ENCODE measurements at places on chromosomes 7 and 10.

DNA sequence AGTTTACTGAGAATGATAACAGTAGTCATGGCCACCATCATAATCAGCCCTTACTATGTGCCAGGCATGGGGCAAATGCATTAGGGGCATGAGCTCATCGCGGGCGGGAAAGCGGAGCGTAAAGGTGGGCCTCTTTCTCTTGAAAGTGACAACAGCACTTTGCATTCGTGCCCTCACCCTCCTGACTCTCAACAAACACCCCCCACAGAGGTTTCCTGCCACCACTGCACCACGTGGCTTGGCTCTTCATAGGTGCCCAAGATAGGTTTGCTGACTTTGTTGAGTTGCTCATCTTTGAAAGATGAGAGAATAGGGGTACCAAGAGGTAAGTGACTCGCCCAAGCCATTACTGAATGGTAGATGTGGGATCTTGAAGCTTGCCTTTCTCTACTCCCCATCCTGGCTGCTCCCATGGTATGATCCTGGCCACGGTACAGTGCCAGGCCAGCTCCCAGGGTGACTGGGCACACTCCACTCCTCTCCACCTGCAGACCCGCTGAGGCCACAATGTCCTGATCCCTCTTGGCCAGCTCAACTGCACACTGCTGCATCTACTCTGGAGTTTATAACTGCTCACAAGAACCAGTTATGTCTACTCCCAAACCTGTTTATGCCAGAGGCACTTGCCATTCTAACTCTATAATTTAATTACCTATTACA is 26.0 kb downstream of the SLIT1 start:
- DNase-seq: no peak

- DNase-seq: no peak
Measured at GRCh38 chr7:159136442-159136841, 8.2 kb downstream of the VIPR2 start.

- DNase-seq: no peak
Measured at GRCh38 chr10:99339077-99339476, 9.9 kb downstream of the CNNM1 start.

GRCh38 chr10:50375051-50375452 is 123.7 kb upstream of the ASAH2 start:
- no peak for DNase-seq

GRCh38 chr10:112605063-112605462 is 158.0 kb downstream of the VTI1A start:
- DNase-seq: no peak

- no peak for DNase-seq
Measured at GRCh38 chr7:147060070-147060469, 943.5 kb downstream of the CNTNAP2 start.

DNA sequence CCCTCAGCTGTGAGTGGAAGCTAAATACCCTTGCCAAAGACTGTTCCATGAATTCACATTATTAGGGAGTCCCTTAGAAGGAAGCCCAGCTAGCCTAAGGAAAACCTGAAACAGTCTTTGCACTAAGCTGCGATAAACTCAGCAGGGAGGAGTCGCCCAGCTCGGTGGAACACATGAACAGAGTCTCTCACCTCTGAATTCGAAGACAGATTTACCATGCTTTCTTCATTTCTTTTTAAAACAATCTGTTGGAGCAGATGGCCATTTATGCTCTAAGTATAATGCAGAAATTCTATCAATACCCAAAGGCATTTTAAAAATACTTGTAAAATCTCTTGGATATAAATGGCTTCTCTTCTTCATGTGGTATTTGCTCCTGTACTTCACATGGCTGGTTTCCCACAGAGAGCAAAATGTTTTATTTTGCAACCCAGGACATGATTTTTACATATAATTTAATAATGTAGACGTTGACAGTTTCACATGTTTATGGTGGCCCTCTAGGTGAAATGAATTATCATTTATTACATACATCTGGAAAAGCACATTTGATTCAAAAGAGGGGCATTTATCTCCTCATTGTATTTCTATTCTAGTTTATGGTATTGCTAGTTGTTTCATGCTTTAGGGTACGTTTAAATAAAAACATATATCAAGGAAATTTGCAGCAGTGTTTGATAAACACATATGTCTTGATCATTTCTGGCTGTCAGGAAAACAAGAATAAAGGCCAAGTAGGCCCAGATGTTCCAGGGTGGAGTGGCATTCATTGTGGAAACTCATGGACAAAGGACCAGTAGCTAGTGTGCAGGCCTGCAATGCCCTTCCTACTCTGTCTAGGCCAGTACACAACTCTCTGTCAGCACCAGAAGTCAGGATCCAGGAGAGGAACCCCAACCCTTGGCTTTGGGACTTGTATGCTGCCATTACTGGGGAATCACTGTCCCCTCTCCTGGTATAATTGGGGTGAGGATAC is 52.2 kb downstream of the LRGUK start:
- no peak for DNase-seq

DNA sequence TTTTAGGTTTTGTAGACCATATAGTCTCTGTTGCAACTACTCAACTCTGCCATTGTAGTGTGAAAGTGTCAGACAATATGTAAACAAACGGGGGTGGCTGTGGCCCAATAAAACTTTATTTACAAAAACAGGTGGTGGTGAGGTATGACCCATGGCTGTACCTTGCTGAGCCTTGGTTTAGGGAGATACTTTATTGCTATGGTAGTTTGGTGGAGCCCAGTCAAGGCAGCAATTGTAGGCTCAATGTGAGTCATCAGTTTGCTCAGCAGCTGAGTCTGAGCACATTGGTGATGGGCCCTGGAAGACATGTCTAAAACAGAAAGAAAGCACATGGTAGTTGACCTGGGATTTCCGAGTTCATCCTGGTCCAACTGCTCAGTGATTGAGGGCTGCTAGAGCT is 242.5 kb downstream of the REEP3 start:
- no peak for DNase-seq

GRCh38 chr7:47488969-47489342 is 93.0 kb downstream of the TNS3 start:
- no peak for DNase-seq

DNA sequence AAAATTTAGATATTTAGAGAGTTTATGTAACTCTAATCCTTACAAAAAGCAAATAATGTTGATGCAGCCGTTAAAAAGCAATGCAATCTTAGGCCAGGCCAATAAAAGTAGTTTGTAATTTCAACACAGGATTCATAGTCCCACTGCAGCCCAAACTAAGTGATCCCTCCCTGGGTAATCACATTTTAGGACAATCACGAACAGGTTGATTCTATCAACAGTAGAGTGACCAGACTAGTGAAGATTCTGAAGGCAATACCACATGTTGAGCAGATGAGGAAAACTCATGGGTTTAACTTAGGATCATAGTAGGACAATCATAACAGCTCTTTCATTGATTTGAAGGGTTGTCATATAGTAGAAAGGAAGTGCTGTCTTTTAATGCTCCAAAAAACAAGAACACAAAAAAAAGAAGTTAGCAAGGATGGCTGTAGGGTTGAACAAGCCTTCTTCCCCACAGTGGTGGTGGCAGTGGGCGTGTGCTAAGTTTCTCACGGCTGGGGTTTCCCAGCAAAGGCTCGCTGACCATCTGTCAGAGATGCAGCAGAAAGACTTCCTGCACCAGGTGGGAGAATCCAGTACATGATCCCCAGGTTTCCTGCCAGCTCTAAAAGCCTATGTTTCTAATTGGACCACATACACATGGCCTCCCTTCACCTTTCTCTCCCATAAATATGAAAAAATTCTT is 212.2 kb downstream of the CHRM2 start:
- DNase-seq: no peak

- DNase-seq: no peak
Measured at GRCh38 chr10:121708728-121709674, 110.8 kb upstream of the FGFR2 start.

DNA sequence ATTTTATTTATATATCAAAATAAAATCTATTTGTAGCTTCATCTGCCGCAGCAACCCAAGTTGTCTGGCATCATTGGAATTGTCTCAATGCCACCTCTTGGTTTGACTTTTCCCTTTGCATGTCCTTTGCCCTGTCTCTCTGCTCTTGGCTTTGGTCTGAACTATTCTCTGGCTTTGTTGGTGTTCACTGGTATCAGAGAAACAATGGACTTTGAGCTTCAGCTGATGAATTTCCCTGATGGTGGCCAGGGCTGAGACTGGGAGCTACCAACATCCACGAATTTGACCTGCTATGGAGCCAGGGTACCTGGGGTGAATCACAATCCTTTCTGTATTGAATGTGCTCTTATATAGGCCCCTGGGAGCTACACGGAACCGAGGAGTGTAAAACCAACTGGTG is 311.7 kb upstream of the KIAA1217 start:
- no peak for DNase-seq

GRCh38 chr7:158400601-158401225 is 186.9 kb downstream of the PTPRN2 start:
- DNase-seq: no peak

- DNase-seq: no peak
Measured at GRCh38 chr7:31890198-31890597, 180.0 kb downstream of the PDE1C start.

GRCh38 chr10:24272374-24272773 is 63.4 kb downstream of the KIAA1217 start:
- no peak for DNase-seq

- DNase-seq: peak; percentile 84
Measured at GRCh38 chr10:101060036-101060950, 1.5 kb upstream of the KAZALD1 start.

- no peak for DNase-seq
Measured at GRCh38 chr10:59517341-59517899, 155.1 kb upstream of the FAM13C start.

DNA sequence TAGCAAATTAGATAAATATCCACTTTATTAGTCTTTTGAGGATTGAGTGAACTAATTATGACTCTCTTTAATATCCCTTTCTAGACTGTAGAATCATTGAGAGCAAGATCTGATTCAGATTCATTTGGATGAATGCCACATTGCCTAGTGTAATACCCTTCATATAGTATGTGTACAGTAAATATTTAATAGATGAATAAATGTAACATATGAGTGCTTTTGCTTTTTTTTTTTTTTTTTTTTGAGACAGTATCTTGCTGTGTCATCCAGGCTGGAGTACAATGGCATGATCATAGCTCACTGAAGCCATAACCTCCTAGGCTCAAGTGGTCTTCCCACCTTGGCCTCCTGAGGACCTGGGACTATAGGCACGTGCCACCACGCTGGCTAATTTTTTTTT is 14.8 kb downstream of the SAMD8 start:
- no peak for DNase-seq

GRCh38 chr7:154872811-154873499 is 130.0 kb downstream of the PAXIP1 start:
- DNase-seq: no peak

GRCh38 chr10:29328983-29329382 is 40.1 kb downstream of the LYZL1 start:
- DNase-seq: no peak

GRCh38 chr10:29083096-29083495 is 205.8 kb upstream of the LYZL1 start:
- no peak for DNase-seq

DNA sequence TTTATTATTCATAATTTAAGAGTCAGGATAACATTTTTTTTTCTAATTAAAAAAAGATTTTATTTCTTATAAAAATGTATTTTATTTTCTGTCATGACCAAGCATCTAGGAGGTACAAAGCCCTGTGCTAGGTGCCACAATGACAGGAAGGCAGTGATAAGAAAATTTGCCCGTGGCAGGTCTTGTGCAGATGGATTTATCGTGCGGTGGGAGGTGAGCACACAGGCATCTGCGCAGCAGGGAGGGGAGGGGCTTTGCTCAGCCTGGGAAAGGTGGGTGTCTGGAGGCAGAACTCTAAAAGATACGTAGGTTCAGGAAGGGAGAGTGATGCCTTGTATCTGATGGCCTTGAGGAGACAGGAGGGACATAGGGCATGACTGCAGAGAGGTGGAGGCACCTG is 115.6 kb downstream of the ABCA13 start:
- DNase-seq: no peak

DNA sequence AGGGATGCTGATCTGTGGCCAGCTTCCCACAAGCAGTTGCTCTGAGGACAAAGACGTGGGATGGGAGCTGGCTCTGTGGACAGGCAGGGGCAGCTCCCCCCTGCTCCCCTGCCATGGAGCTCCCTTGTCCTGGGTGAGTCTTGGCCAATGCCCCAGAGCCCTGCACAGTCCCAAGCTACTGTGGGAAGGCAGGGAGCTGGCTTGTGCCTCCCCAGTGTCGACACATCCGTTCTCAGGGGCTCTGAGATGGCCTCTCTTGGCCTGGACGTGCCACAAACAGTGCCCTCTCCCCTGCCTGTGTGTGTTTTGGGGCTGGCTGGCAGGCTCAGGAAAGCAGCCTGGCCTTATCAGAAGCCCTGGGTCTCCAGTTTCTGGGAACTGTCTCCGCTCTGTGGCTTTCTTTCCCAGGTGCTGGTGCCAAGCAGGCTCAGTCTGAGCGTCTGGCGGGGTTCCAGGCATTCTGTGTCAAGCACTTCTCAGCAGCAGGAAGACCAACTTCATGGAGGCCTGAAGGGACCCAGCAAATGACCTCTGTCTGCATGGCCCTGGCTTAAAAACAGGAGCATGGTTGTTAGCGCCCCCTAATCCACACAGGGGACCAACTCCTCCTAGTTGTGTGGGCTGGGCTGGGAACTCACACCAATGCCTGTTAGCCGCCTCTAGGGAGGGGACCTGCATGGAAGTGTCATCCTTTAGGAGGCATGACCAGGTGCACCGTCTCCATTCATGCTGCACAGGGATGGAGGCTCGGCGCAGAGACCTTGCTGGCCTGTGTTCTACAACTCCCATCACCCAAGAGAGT is 375.2 kb downstream of the RPS24 start:
- no peak for DNase-seq

DNA sequence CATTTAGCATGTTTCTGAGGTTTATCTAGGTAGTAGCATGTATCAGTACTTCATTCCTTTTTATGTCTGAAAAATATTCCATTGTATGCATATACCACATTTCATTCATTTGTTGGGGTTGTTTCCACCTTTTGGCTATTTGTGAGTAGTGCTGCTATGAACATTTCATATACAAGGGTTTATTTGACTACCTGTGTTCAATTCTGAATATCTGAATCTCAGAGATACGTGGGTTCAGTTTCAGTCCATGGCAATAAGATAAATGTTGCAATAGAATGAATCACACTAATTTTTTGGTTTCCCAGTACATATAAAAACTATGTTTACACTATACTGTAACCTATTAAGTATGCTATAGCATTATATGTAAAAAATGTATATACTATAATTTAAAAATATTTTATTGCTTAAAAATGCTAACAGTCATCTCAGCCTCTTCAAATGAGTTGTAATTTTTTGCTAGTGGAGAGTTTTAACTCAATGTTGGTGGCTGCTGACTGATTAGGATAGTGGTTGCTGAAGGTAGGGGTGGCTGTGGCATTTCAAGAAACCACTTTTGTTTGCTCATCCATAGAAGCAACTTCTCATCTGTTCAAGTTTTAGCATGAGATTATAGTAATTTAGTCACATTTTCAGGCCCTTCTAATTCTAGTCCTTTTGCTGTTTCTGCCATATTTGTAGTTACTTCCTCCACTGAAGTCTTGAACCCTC is 13.9 kb downstream of the PLEKHA1 start:
- DNase-seq: no peak

- DNase-seq: no peak
Measured at GRCh38 chr7:70647801-70648498, 484.0 kb upstream of the GALNT17 start.

GRCh38 chr10:119208553-119208940 is 1.2 kb downstream of the GRK5 start:
- DNase-seq: no peak

Measured in CMK (cell line).